Osteocyte (in vitro differentiated cells): ENCODE measurements at places on chromosomes 1 and 21.
A peak's percentile ranks its signal among the peaks of the same experiment; 100 is the strongest.

- peaks cover 5% of the 10 kb centered on the region for H3K36me3 ChIP-seq
- H3K4me3 ChIP-seq: no peak overlapping the region
- H3K4me1 ChIP-seq: peaks cover 6% of the 10 kb centered on the region
- H3K27ac ChIP-seq: peak overlapping the region; percentile 63
Observed at GRCh38 chr1:221742555-221743415, 896 bp upstream of the DUSP10 start.

- H3K36me3 ChIP-seq: no peaks in the 10 kb centered on the region
- no peaks in the 10 kb centered on the region for H3K27me3 ChIP-seq
- no peak overlapping the region for H3K4me3 ChIP-seq
- H3K4me1 ChIP-seq: peaks cover 27% of the 10 kb centered on the region
- no peak overlapping the region for H3K27ac ChIP-seq
Observed at GRCh38 chr1:169144941-169145626, 38.6 kb downstream of the ATP1B1 start.

GRCh38 chr1:223106856-223107255 lies 36.2 kb downstream of the TLR5 start:
- DNase-seq: no peak
- no peaks in the 10 kb centered on the region for H3K36me3 ChIP-seq
- H3K27ac ChIP-seq: no peak overlapping the region
- H3K4me3 ChIP-seq: no peak overlapping the region
- no peaks in the 10 kb centered on the region for H3K4me1 ChIP-seq

DNA sequence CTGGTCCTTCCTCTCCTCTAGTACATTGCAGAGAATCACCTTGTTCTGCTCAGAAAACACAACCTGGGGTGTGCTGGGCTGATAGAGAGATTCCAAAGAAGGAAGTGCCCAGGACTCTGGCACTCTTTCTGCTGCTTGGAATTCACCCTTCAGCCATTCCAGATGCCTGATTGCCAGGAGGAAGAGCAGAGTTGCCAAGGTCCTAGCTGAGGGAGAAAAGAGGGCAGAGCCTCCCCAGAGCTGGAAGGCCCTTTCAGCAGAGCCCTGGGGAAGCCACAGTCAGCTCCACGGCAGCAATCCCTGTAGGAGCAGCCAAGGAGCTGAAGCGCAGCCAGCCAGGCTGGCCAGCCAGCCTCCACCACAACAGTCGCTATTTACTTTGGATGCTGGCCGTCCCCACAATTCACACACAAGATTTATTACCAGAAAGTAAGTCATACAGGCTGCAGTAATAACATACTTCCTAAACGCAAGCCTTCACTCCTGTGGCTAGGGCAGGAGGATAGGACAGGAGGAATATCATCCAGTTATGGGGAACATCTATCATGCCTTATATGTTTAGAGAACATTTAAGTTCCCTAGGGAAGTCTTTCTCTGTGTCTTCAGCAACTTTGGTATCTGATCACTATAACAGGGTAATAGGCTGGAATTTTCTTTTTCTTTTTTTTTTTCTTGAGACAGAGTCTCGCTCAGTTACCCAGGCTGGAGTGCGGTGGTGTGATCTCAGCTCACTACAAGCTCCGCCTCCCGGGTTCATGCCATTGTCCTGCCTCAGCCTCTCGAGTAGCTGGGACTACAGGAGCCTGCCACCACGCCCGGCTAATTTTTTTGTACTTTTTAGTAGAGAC lies 36.6 kb upstream of the SLC44A3 start:
- H3K4me1 ChIP-seq: peaks cover 15% of the 10 kb centered on the region
- H3K36me3 ChIP-seq: peaks cover under 1% of the 10 kb centered on the region
- peaks cover 5% of the 10 kb centered on the region for H3K27me3 ChIP-seq
- H3K4me3 ChIP-seq: no peak overlapping the region
- H3K27ac ChIP-seq: peak overlapping the region; percentile 85

DNA sequence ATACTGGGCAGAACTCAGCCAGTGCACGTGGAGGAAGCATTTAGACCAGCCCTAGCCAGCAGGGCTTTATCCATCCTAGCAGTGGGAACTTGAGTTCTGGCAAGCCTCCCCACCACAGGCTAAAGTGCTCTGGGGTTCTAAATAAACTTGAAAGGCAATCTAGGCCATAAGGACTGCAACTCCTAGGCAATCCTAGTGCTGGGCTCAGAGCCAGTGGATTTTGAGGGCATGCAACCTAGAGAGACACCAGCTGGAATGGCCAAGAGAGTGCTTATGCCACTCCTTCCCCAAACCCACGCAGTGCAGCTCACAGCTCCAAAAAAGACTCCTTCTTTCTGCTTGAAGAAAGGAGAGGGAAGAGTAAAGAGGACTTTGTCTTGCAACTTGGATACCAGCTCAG lies 70.5 kb upstream of the APOBEC4 start:
- no peaks in the 10 kb centered on the region for H3K36me3 ChIP-seq
- H3K4me1 ChIP-seq: peaks cover 3% of the 10 kb centered on the region
- H3K27ac ChIP-seq: no peak overlapping the region
- H3K27me3 ChIP-seq: no peaks in the 10 kb centered on the region
- no peak for DNase-seq
